ENCODE measurements at places on chromosomes 2 and 18.

DNA sequence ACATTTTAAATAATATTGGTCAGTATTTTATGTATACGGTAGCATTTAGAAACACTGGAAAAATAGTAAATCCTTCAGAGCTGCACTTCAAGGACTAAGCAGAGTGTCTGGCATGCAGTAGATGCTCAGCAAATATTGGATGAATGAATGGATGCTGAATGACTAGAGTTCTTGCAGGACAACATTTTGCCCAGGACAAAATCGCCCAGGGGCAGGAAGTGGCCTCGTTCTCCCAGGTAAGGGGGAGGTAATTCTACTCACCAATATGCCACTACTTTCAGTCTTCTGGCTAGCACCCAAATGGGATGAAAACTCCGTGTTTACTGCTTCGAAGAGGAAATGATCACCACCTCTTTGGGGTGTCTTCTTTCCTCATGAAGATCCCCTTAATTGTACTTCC lies 4.0 kb upstream of the DGUOK start:
- DNase-seq, result no peak

DNA sequence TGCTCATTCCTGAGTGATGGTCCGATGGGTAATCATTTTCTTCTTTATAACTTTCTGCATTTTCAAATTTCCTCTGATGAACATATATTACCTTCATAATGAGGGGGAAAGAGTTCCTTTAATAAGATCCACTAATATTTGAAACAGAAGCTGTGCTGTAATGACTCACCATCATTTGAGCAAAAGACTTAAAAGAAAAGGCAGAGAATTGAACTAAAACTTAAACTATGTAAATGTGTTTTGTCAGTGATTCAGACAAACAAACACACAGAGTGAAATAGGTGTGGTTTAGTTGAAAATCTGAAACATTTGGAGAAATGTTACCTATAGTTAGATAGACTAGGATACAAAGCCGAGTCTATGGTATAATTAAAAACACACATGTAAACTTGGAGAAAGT lies 209.6 kb downstream of the STK39 start:
- no peak for DNase-seq

- no peak for DNase-seq
Observed at GRCh38 chr2:72181616-72182015, 34.0 kb upstream of the CYP26B1 start.

GRCh38 chr2:217467331-217467730 lies 535.5 kb downstream of the TNS1 start:
- peak; percentile 80 for DNase-seq

DNA sequence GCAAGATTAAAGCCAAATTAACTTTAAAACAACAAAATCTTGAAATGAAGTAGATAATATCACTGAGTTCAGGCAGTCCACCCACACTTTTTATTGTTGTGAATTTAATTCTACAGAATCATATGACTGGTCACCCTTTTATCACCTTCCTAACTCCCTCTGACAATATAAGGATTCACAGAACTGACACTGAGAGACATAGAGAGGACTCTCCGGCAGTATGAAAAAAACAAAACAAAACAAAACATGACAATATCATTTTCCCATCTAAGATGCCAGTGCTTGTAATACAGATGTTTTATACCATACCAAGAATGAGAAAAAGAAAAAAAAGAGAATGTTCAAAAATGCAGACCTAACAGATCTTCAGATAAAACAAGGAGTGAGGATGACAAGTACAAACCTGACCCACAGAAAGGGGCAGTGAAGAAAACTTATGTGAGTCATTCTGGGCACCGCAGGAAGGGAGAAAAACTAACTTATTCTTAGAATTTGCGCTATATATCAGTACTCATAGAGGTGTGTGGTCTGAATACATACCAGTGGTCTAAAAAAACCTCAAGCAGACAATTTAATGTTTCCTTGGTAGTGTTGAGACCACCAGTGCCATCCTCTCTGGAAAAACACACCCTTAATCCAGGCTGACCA lies 136.6 kb downstream of the ZAP70 start:
- DNase-seq, result no peak

All from fibroblast of the aortic adventitia (primary cell).